ENCODE measurements at places on chromosomes 7 and 10.

DNA sequence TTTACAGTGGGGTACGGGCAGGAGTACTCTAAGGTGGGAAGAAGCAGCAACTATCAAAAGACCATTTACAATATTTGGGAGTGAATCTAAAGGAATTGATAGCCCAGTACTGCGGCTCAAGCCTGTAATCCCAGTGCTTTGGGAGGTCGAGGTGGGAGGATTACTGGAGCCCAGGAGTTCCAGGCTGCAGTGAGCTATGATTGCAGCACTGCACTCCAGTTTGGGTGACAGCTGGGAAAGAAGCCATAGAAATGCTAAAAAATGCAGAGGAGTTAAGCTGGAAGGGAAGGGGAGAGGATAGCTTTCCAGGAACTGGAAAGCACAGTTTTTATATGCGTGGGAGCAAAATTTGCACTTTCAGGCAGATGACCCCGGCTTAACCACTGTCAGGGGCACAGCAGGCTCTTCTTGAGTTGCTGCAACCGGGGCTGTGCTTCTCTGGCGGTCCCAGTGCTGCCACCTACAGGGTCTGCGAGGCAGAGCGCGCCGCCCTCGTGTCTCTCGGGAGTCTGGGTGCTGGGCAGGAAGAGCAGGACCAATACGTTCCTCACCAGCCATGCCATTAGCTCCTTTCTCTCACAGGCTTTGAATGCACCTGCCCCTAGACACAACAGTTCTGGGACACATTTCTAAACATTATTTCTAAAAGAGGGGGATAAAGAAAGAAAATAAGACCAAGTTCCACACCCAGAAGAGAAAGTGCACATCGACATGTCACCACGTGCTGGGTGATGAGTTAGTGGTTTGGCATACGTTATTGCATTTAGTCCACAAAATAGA is 10.1 kb upstream of the BMPER start:
- peak; percentile 48 for DNase-seq

DNA sequence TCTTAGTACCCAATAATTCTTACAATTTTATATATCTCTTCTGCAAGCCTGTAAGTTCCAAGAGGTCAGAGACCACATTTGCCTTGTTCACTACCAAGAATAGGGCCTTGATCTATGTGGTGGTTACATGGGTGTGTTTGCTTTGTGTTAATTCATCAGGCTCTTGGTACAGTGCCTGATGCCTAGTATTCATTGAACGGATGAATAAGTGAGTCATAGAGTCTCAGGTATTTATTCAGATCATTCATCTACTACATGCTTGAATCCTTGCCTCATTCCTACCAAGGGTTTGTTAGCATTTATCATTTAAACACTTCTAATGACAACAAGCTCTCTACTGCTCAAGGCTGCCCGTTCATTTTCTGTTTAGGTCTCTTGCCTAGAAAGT is 11.3 kb upstream of the SGPL1 start:
- DNase-seq, result no peak

DNA sequence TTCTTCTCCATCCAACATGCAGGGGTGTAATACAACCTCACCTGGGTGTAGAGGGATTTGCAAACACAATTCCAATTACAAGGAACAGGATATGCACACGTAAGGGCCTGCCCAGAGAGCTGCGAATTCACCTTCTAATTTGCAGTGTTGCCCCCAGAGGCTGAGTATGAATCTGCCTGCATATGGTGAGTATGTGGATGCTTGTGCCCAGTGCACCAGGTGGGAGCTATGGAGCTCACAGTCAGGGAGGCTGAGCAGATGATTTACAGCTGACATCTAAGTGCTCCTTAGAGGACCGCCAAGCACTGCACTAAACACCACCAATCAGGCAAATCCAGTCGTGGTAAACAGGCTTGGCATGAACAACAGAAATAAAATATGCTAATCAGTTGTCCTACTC is 132.0 kb downstream of the RELN start:
- DNase-seq, result no peak

DNA sequence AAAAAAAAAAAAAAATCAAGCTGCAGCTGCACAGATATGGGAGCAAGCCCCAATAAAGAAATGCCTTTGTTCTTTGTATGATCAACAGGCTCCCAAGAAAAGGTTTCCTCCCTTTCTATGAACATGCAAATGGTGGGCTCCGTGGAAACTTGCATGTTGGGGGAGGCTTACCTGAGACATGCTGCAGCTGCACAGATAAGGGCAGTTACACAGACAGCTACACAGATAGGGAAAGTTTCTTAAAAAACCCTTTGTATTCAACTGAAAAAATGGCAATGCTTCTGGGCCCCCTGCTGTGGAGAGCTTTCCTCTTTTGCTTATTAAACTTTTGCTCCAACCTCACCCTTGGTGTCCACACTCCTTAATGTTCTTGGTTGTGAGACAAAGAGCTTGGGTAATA is 29.8 kb upstream of the ZNF746 start:
- DNase-seq, result no peak

DNA sequence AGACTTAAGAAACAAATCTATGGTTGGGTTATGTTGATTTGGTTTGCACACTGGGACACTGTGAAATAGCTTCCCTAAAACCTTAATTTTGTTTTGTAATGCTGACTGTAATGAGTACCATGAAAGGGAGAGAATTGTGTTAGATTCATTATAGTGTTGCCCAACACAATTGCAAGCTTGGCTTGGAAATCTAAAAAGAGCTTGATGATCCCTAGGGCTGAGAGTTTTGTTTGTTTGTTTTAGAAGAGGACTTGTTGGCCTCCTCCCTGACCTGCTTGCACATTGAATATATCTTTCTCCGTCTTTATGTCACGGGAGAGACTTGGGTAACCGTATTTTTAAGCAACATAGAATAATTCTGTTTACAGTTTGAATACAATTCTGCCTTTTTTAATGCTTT is 410.1 kb downstream of the ARL4A start:
- DNase-seq, result no peak

GRCh38 chr10:125300937-125301336 is 140.6 kb upstream of the CTBP2 start:
- DNase-seq, result no peak

DNA sequence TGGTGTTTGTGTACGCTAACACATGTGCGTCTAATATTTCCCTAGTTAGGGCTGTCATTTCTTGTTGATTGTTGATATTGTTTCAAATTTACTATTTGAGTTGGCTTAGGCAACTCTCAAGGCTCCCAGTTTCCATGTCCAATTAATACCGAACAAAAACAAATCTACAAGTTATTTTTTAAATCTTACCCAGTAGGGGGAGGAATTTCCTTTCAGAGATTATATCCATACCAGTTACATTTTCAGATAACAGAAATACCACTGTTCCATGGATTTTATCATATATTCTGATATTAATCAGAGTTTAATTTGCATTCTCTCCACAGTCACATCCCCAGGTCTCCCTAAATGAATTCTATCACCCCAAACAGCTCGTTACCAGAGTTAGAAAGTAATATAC is 7.2 kb upstream of the AKR1B10 start:
- DNase-seq, result no peak

GRCh38 chr7:66297579-66297978 is 92.4 kb downstream of the TPST1 start:
- no peak for DNase-seq

GRCh38 chr7:148787571-148788295 is 89.0 kb downstream of the CUL1 start:
- DNase-seq, result no peak

- DNase-seq, result no peak
Measured at GRCh38 chr7:71933426-71933825, 478.7 kb downstream of the CALN1 start.

- DNase-seq, result no peak
Measured at GRCh38 chr7:128322040-128322643, 21.6 kb downstream of the RBM28 start.

- no peak for DNase-seq
Measured at GRCh38 chr7:41886262-41886900, 183.5 kb upstream of the INHBA start.

GRCh38 chr10:55474258-55474657 is 673.2 kb upstream of the PCDH15 start:
- no peak for DNase-seq

DNA sequence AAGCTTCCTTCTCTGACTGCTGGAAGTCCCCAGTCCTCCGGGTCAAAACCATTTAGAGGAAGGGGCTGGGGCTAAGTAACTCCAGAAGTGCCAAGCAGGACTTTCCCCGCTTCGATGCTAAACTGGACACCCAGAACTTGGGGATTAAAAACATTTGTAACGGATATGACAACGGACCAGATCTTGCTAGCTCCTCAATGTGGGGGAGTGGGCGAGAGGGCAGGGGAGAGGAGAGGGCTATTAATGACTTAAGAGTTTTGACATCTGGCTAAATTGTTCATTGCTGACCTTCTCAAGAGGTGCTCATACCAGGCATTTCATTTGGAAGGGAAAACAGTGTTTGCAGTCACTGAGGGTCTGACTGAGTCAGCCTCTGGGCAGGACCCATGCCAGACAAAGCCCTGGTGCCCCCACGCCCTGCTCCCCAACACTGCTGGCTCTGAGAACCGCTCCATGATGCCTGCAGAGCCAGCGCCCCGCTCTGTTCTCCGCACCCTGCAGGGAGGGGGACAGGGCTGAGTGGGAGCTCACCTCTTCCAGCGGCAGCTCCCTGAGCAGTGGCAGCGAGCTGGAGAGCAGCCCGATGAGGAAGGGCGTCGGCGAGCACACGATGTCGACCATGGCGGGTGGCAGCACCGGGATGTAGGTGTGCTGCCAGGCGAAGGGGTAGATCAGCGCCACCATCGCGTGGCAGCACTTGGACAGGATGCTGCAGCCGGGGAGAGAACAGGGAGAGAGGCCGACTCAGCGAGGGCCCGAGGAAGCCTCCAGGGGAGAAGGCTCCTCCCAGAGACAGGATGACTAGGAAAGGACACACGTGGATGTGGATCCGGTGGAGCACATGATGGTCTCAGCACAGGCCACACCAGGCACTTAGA is 47.7 kb upstream of the MKRN1 start:
- no peak for DNase-seq

GRCh38 chr10:97427571-97428179 is 1.7 kb downstream of the PGAM1 start:
- DNase-seq, result no peak

- no peak for DNase-seq
Measured at GRCh38 chr10:75773813-75774782, 342.7 kb downstream of the LRMDA start.

- DNase-seq, result no peak
Measured at GRCh38 chr7:121175826-121176225, 153.0 kb upstream of the WNT16 start.

DNA sequence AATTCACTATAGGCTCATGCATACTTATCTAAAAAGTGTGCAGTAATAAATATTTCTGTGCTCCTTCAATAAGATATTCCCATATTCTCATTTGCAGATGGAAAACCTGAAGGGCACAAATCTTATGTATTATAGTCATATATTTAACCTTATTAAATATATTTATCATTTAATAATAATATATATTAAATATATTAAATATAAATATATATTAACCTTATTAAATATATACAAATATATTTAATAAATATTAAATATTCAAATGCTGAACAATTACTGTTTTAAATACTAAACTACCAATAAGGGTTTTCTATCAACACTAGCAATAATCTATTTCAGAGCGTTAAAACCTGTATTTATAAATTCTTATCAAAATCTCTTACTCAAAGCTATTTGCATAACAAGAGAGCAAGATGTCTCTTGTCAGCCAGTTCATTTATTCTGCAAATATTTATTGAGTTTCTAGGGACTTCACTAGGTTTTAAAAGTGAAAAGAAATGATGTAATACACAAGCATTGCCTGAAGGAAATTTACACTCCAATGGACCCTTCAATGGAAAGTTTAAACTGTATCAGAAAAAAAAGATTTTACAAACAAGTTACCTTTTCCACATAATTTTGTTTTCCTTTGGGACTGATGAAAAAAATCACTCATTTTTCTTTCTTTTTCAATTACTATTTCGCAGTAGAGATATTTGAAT is 159.2 kb downstream of the AGMO start:
- DNase-seq, result no peak

- DNase-seq, result no peak
Measured at GRCh38 chr7:33774762-33775523, 130.4 kb upstream of the BMPER start.

DNA sequence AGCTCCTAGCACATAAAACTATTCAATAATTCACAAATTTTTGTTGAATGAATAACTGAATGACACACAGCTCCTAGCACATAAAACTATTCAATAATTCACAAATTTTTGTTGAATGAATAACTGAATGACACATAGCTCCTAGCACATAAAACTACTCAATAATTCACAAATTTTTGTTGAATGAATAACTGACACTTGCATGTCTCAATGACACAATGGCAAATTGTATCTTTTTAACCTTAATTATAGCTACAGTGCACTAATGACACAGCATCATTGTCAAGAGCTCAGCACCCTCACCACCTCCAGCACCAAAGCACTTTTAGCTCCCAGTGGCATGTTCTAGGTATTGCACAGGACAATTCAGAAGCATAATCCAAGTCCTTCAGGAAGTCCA is 131.6 kb downstream of the PDE1C start:
- no peak for DNase-seq

GRCh38 chr7:144975882-144976281 is 140.0 kb upstream of the TPK1 start:
- DNase-seq, result no peak

DNA sequence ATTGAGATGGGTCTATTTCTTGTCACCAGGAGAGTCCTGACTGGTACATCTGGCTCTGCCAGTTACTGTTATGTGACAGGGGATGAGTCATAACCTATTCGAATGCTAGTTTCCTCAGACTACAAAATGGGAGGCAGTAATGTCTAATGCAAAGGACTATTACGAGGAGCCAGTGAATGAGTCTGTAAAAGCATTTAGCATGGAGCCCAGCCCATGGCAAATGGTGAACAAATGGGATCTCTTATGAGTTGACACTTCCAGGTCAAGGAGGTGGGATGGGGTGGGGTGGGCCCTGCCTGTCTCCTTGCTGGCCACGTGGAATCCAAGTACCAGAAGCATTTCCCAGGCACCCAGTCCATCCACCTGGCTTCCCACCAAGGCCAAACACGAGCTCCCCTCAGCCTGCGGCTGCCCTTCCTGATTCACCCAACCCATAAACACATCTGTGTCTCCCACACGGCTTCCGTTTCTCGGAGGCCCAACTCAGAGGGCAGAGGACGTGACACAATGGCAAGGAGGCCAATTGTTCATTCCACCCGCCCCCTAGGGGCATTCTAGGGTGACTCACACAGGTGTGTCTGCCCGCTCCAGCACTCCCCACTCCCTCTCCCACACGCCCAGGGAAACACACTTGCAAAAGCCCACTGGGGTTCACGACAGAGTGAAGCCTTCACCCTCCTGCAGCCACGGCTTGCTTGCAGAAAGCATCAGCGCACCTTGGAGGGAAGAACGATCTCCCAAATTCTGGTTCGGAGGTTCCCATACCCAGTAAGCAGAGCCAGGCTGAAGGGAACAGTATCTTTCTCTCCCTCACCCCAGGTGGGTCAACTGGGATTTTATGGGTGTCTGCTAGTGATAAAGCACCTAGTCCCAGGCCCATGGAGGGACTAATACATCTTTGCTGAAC is 109.8 kb downstream of the SH3PXD2A start:
- no peak for DNase-seq
